ENCODE measurements at places on chromosomes 5 and 9. TPM values are rescaled to one million over a fixed set of nuclear protein-coding genes. Genes with fewer than 3 reads are reported as not detected.

DNA sequence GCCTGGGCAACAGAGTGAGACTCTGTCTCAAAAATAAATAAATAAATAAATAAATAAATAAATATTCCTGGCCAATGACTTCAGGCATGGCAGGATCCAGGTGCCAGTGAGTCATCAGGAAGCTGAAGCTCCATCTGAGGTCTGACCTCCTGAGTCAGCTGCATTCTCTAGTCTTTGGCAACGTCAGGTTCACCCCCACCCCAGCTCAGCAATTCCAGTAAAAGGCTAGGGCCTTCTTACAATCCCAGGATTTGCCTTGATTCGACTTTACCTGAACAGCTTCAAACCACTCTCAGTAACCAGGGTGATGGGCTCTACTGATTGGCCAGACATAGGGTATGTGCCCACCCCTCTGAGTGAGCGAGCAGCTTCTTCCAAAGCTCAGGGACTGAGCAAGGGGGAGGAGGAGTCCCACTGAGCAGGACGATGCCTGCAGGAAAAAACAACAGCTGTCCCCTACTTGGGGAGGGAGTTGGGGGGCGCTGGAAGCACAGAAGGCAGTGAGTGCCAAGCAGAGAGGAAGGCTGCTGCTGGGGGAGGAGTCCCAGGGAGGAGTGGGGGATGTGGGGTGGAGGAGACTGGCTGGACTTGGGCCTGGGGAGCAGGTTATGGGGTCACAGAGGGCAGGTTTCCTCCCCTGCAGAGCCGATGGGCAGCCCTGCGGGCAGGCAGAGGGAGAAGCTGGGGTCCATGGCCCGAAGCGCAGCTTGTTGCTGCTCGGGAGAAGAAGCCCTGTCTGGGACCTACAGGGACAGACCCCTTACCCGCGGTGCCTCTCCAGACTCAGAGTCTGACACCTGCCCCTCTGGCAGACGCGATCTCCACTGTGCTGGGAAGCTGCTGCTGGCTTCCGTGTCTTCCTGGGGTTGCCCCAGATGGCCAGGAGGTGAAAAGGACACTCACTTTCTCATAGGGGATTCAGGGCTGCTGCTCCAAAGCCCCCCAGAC, 25.9 kb upstream of the UNC5A start:
- no peak for DNase-seq

GRCh38 chr5:6026766-6027406, 351.5 kb downstream of the MED10 start:
- DNase-seq: no peak

DNA sequence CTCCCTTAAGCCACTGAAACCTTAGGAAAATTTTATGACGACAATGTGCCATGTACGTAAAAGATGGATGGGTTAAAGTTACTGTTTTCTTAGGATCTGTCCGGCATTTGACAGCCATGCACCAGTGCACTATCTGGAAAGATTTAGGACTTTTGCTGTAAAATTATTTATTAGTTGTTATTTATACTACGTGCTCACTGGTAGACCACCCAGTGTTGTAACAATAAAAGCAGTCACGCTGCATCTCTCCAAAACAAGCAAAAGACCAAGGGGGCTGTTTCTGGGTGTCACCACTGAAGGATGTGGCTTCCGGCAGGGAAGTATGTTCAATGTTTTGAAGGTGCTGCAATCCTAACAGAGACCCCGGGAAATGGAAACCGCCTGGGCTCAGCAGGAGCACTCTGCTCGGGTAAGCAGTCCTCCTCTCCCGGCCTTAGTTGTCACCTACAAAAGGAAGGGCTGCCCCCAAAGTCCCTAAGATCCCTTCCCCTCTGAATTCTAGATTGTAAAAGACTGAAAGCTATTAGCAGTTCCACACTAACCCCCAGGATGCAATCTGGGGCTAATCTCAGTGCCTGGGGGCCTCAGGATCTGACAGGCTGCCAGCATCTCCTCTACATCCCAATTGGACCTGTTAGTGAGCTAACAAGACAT, 38.6 kb downstream of the SAXO1 start:
- no peak for DNase-seq

Gene ZFP2
- total RNA-seq: 1.2 TPM

DNA sequence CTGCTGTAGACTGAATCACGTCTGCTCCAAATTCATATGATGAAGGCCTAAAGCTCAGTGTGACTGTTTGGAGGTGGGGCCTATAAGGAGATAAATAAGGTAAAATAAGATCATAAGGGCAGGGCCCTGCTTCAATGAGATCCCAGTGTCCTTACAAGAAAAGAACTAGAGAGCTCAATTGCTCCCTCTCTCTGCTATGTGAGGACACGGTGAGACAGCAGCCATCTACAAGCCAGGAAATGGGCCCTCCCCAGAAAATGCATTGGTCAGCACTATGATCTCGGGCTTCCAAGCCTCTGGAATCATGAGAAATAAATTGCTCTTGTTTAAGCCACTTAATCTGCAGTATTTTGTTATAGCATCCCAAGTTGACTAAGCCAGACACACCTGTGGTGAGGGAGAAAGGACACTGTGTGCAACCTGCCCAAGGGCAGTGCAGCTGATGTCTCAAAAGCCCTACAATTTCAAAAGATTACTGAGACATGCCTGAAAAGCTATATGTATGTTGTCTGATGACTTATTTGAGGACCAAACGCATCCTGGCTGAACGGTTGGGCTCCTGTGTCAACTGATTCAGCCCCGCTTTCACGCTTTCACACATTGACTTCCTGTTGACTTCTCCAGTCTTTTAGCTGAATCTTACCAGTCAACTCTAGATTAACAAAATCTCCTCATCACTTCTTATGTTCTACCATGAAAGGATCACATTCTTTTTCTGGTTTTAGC, 13.2 kb downstream of the GZMK start:
- DNase-seq: no peak

Gene NR6A1
- 2.2 TPM for total RNA-seq

GRCh38 chr5:155746367-155747038, 580.5 kb upstream of the SGCD start:
- DNase-seq: no peak

GRCh38 chr9:99235926-99236634, 14.0 kb downstream of the SEC61B start:
- DNase-seq: no peak

Gene PCDHB14
- 4.4 TPM for total RNA-seq

DNA sequence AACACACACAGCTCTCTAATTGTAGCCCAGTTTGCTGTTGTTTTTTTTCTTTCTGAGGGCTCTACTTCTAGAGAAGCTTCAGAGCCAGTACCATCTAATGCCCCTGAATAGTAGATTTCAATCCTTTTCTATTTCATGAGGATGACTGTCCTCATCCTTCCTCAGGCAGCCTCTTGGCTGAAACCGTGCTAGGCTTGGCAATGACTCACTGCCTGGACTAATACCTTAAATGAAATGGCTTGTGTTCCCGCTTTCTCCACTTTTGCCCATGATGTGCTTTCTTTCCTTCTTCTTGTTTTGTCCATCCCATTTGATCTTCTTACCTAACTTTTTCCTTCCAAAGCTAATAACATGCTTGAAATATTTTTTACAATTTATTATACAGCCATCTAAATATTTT, 80.1 kb downstream of the ITGA1 start:
- DNase-seq: no peak

Gene PDE4D
- 29.3 TPM for total RNA-seq

DNA sequence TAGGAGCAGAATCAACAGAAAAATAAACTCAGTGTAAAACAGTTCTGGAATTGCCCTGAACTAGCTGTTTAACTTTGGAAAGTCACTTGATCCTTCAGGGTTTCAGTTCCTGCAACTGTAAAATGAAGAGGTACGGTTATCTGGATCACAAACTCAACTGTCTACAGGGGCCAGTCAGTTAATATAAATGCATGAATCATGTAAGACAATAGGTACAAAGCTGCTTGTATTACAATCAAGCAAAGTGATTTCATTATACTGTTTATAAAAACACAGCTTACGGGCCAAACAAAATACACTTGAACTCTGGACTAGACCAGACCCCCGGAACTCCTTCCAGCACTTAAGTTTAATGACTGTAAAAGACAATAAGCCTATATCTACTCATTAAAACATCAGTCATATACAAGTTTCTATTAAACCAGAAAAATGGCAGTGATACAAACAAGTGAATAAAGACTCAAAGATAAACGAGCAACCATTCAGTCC, 73.0 kb downstream of the MRPS27 start:
- no peak for DNase-seq

DNA sequence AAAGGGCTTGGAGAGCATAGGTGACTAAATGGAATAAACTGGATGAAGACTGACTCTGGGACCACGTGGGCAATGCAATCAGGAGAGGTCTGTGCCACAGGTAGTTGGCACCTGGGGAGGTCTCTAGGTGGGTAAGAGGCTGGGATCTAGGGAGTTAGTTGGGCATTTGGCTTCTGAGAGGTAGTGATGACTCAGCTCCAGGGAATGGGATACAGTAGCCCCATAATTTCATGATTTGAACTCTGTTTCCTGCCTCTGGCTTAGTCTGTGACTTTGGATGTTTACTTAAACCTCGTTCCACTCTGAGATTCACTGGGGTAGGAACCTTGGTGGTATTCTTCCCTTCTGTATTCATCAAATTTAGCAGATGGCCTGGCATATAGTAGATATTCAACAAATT, 240.8 kb downstream of the KIF4B start:
- no peak for DNase-seq

DNA sequence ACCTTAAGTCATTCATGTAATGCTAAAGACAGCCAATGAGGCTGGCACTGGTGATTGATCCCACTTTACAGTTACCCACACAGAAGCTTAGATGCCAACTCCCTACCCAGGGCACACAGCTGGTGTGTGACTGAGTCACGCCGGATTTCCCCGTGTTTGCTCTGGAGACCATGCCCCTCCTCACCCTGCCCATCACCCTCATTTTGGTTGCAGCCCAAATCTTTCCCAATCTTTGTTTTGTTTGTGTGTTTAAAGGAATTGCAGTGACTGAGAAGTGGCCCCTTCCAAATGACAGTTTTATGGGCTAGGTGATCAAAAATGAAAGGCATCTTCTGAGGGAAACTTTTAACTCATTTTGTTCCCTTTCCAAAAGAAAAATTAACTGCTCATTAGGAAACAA, 10.9 kb downstream of the FBXL7 start:
- DNase-seq: no peak

Gene SGCD
- 83.1 TPM for total RNA-seq

Gene SLC36A2
- total RNA-seq: not detected

Gene TEK
- 21.0 TPM for total RNA-seq

Gene CER1
- not detected for total RNA-seq

Gene LVRN
- 0.27 TPM for total RNA-seq

DNA sequence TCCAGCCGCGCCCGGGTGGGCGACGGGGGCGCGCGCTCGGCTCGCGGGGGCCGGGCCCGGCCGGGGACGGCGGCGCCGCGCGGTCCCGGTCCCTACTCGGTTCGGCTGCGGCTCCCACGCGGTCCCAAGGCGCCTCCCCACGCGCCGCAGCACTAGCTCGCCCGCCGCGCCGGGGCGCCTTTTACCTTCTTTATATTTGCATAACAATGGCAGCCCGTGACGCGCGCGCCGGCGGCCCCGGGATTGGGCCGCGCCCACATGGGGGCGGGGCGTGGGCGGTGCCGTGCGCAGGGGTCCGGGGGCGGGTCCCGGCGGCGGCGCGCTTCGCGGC, at the start of gene NRARP:
NRARP (minus strand) TSS at position 154 of the 331 bp plus-strand sequence. CDS start 343 bp downstream, outside the sequence.
- peak; percentile 93 for DNase-seq

DNA sequence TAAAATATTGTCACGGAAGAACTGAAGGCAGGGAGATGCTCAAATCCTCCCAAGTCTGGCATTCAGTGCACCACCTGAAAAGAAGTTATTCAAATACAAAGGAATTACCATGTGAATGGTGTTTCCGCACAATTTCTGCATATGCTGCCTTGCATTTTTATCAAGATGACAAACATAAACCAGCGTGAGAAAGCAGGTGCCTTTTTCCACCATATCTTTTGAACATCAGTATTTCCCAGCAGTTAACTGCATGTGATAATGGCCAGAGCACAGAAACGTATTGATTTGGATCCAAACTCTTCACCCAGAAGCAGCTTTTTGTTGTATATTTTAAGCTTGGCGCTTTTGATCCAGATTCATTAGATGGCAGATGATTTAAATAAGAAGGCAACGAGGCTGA, 808.0 kb downstream of the TLE1 start:
- DNase-seq: no peak

Gene TMEM252
- total RNA-seq: not detected

- no peak for DNase-seq
These were observed 286.0 kb upstream of the TUSC1 start for GRCh38 chr9:25964239-25964638.

GRCh38 chr9:36550135-36550534, 22.6 kb upstream of the MELK start:
- no peak for DNase-seq

Gene STKLD1
- 0.62 TPM for total RNA-seq

- no peak for DNase-seq
These were observed 35.4 kb downstream of the GPR107 start for GRCh38 chr9:130089141-130089540.

Gene POU5F2
- total RNA-seq: 0.73 TPM

DNA sequence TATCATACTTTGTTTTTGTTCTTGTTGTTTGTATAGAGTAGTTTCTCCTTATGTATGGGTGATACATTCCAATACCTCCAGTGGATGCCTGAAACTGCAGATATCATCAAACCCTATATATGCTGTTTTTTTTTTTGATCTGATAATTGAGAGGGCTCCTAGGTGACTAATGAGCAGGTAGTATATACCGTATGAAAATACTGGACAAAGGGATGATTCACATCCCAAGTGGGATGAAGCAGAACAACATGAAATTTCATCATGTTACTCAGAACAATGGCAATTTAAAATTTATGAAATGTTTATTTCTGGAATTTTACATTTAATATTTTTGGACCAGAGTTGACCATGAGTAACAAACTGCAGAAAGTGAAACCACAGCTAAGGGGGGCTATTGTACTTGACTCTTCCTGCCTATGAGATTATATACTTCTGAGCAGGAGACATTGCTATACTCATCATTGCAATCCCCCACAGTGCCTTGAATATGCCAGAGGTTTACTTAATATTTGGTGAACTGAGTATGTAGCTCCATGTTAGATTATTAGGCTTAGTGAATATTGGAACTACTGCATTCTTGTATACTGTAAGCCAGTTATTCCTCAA, 258.7 kb upstream of the FBXL7 start:
- no peak for DNase-seq

- no peak for DNase-seq
These were observed 316.2 kb downstream of the CWC27 start for GRCh38 chr5:65084795-65085515.

GRCh38 chr5:154722936-154723335, 32.2 kb upstream of the LARP1 start:
- no peak for DNase-seq

DNA sequence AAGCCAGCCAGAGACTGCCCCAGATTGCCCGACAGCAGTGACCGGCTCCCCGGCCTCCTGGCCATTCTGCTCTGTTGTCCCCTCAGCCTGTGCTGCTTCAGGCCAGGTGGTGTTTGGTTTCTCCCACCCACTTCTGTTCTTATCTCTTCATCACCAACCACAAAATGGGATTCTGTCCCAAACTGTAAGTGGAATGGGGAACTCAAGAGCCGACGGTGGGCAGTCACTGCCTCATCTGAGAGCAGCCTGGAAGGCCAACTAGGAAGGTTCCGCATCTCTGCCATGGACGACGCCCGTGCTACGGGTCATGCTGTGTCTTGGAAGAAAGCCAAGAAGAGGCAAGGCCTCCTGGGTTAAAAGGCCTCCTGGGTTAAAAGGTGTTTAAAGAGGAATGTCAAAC, 219.0 kb upstream of the PIK3R1 start:
- no peak for DNase-seq

Gene ABLIM3
- 118 TPM for total RNA-seq

GRCh38 chr9:129108805-129109536, 1.6 kb downstream of the CRAT start:
- DNase-seq: no peak

GRCh38 chr9:79583952-79584654, 12.3 kb downstream of the TLE4 start:
- peak; percentile 87 for DNase-seq

GRCh38 chr5:158368686-158369085, 509.7 kb upstream of the CLINT1 start:
- no peak for DNase-seq
